NCI-H446 treated with DMSO at 0.1 percent for 48 hours (cell line): ENCODE measurements at places on chromosomes 4 and X.

DNA sequence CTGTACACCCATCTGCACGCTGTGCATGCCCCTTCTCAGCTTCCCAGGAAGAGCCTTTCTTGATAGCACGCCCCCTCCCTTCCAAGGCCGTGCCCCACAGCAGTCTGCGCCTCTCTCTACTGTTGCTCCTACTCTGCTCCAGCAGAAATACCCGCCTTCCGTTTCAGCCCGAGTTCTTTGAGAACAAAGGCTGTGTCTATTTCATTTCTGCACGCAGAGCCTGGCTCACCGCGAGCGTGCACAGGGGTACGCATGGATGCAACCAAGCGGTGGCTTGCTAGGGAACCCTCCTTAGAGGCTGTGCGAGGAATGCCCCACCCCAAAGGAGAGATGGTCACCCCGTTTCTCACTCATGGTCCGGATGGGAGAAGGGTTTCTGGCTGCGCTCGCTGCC is 485 bp downstream of the AADAT start:
- DNase-seq: no peak

- DNase-seq: no peak
Observed at GRCh38 chrX:49972328-49972860, 50.0 kb downstream of the CLCN5 start.

DNA sequence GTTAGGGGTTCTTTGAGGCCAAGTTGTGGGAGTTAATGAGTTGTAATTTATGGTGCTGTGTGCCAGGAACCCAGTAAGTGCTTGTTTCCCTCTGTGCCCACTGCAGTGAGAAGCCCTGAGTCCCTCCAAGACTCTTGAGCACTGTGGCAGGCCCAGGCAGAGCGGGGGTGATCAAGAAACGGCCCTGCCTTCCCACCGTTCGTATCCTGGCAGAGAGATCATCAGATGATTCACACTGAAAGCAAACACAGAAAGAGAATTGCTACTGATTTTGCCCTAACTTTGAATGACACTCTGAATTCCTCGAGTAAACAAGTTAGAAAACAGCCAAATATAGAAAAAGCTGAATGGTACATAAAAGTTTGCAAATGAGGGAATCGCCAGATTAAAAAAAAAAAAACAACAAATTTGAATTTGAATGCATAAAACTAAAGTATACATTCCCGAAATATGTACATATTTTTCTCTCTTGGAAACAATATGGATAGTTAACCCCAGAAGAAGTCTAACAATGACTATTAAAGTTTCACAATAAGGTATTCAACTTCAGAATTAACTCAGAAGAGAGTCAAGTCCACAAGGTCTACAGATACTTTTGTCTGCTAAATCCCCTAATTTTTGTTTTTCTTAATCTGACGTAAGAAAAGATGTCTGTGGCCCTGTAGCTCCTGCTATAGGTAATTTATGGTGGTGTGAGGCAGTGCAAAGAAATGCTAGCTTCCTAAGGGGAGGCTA is 71.8 kb downstream of the AFAP1 start:
- DNase-seq: no peak

DNA sequence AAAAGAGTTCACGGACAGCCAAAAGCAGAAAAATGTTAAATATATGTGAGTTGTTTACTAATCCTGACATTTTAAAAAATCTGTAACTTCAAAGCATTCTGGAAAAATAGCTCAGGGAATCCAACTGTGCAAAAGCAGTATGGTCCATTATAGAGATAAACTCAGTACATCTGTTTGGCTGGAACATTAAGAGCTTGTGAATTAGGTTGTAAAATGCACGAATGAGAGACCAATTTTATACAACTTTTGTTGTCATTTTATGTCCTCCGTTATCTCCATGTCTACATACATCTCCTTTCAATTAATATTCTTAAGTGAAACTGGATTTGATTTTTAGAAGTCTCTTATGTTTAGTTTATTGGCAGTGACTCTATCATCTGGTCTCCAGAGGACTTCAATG is 367.0 kb upstream of the ATOH1 start:
- no peak for DNase-seq

- DNase-seq: no peak
Observed at GRCh38 chr4:2962614-2963174, 512 bp downstream of the NOP14 start.

DNA sequence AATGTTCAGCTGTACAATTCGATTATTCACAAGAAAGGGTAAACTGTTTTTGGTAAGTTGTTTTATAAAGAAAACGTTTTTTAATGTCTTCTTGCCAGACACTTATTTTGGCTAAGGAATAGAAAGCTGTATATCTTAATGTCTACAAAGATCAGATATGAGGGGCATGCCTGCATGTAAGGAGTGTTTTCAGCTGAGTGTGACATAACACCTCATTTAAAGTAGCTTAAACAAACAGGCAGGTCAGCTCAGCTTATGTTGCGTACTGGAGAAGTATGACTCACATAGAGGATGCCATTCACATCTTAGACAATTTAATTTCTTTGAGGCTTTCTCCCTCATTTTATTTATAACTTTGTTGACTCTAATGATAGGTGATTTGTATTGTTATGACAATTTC is 30.4 kb downstream of the LAMTOR3 start:
- no peak for DNase-seq

DNA sequence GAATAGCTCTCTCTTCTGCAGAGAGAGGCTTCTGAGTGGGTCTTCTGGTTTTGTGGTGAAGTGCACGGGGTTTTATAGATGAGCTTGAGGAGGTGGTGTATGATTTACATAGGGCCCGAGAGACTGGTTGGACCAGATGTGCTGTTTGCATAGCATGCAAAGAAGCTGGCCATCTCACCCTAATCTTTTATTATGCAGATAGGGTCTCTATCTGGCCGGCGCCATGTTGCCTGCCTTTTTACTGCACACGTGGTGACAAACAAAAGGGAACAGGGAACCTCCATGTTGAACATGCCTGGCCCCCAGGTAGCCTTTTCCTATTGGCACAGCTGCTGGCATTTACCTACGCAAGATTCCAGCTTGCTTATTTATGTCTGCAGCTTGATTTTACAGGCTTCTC is 473.3 kb upstream of the FAM47C start:
- DNase-seq: no peak

DNA sequence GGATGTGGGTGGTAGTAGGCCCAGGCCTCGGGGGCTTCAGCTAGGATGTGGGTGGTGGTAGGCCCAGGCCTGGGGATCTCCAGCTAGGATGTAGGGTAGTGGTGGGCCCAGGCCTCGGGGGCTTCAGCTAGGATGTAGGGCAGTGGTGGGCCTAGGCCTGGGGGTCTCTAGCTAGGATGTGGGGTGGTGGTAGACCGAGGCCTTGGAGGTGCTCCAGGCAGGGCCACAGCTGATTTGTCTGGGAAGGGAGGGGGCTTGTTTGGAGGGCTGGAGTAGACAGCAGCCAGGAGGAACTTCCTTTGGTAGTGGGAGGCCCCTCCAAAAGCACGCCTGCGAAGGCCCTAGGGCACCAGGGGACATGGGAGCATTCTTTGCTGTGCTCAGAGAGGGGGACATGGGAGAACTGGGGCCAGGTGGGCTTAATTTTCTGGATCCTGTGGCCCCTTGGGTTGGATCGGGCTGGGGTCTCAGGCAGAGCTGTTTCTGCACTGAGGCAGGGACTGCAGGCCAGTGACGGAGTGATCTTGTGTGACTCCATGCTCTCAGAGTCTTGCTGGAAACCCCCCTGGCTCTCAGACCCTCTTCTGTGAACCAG is 3.3 kb upstream of the SPON2 start:
- no peak for DNase-seq

GRCh38 chr4:94590493-94590892 is 138.8 kb downstream of the PDLIM5 start:
- no peak for DNase-seq

GRCh38 chr4:24927049-24927448 is 14.2 kb upstream of the CCDC149 start:
- no peak for DNase-seq

GRCh38 chr4:153432965-153433753 is 33.0 kb upstream of the TMEM131L start:
- DNase-seq: no peak

- no peak for DNase-seq
Observed at GRCh38 chr4:161650812-161651211, 513.0 kb downstream of the FSTL5 start.

DNA sequence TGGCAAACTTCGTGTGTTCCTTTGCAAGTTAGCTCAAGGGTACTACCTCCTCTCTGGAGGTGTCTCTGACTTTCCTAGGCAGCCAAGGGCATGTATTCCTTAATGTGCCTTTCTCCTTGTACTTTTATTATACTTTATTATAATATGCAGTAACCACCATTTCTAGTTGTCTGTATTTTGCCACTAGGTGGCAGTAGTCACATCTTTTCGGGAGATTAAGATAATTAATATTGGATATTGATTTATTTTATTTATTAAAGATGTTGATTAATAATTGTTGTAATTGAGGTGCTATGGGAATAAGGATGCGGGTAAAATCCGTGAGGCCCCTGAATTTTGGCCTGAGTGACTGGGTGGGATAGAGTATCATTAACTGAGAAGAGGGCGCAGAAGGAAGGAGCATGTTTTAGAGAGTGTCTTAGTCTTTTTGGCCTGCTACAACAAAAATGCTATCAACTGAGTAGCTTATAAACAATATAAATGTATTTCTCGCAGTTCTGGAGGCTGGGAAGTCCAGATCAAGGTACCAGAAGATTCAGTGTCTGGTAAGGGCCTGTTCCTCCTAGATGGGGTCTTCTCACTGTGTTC is 153.3 kb downstream of the TMEM164 start:
- DNase-seq: no peak

- no peak for DNase-seq
Observed at GRCh38 chr4:1815997-1816860, 23.1 kb downstream of the FGFR3 start.

- no peak for DNase-seq
Observed at GRCh38 chr4:7793186-7793585, 146.5 kb downstream of the AFAP1 start.

GRCh38 chr4:8278421-8279287 is 9.1 kb downstream of the HTRA3 start:
- DNase-seq: no peak

- DNase-seq: no peak
Observed at GRCh38 chrX:9317176-9317575, 147.7 kb upstream of the TBL1X start.

- no peak for DNase-seq
Observed at GRCh38 chrX:153725039-153725831, 579 bp downstream of the ABCD1 start.

GRCh38 chrX:69124108-69124507 is 41.1 kb downstream of the PJA1 start:
- no peak for DNase-seq

DNA sequence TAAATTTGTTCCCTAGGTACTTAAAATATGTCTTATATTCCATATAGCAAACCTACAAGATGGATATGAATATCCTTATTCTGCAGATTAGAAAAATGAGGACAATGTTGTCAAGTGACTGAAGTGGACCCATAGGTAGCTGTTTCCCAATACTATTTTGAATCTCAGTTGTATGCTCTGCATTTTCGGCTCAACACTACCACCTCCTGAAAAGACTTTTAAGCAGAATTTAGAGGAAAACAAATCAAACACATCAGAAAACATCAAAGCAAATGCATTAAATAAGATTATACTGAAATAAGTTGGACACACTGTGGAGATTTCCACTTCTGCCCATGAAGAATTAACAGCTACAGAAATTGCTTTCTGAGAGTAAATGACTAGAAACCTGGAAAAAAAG is 488.7 kb downstream of the TRIML1 start:
- DNase-seq: no peak

- no peak for DNase-seq
Observed at GRCh38 chr4:109739547-109739946, 9.7 kb upstream of the PLA2G12A start.

DNA sequence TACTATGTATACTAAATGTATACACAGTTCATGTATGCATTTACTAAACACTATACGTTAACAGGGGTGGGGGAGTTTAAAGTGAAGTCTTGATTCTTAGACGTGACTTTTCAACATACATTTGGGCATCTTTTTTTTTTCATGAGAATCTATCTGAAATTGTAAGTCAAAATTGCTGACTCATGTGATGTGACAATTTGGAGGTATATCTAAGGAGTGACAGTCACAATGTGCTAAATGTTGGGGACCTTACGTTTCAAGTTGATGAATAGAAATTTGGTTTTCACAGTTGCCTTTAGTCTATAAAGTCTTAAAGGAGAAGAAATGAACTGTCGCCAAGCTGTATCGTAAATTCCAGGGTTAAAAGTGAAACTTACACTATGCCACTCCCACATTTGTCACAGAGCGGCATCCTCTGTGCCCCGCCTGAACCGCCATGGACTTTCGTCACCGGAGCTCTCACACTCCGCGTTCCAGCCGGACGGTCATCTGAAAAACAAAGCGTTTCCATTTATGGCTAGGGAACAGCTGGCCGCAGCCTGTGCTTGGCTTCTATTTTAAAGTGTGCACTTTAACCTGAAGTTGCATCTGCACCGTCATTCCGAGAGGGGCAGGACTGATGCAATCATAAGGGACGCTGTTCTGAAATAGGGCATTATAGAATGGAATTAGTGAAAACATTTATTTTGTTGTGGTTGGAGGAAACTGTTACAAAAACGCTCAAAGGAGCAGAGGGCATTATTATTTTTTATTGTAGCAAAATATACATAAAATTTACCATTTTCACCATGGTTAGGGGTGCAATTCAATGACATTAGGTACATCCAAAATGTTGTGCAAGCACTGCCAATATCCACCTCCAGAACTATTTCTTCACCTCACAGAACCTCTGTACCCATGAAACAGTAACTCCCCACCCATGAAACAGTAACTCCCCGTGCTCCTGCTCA is 30.9 kb downstream of the PDLIM3 start:
- DNase-seq: no peak

- DNase-seq: no peak
Observed at GRCh38 chrX:40146262-40147125, 48.7 kb upstream of the BCOR start.
